ENCODE measurements at places on chromosomes 7 and 10.
A peak's percentile ranks its signal among the peaks of the same experiment; 100 is the strongest.

DNA sequence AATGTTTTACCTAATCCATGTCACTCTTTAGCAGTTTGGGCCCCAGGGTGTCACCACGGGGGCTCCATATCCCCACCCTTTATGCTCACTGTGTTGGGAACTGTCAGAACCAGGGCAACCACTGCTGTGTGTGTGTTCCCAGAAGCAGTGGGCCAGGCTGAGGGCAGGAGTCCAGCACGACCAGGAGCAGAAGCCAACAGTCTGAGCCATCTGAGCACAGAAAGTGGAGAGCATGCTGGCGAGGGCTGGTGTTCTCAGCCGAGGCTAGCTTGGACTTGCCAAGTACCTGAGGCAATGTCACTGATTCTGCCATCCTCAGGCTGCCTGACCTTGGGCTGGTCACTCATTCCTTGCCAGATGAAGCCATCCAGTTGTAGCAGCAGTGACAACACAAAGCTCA is 285.0 kb downstream of the BMPER start:
- DNase-seq: no peak

- DNase-seq: no peak
Measured at GRCh38 chr7:140190588-140190987, 13.8 kb upstream of the KDM7A start.

- no peak for DNase-seq
Measured at GRCh38 chr7:31476073-31476745, 37.7 kb upstream of the ITPRID1 start.

GRCh38 chr7:21013765-21014539 is 227.3 kb upstream of the SP8 start:
- DNase-seq: no peak

DNA sequence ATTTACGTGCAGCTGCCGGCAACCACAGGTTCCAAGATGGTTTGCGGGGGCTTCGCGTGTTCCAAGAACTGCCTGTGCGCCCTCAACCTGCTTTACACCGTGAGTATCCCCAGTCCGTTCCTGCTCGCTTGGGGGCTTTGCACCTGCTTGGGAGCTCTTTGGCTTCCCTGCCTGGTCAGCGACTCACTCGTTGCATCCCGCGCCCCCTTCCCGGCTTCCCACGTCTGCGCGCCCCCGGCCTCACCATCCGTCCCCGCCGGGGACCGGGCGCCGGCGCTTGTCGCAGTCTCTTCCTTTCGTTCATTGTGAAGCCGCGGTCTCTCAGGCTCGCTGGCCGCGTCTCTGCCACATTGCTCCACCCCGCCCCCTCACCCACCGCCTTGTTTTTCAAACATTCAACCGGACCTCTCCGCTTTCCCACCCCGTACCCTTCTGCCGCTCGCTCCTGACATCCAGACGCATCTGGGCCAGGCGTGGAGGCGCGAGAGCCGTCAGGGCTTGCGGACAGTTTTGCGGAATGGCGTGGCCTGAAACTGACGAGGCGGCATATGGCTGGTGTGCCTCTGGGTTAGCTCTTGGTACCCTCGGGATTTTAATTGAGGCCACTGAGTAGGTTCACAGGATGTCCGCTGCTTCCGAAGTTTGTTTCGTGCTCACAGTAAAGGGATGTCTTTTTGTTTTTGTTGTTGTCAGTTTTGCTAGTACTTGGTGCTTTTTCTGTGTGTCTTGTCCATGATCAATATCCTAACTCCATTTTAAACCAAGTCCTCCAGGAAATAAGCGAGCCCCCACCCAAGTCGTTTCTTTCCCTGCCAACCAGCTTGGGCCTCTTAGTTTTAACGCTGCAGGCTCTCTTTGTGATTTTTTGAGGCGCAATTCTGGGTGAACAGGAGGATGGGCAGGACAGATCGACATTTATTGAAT is 639 bp downstream of the TSPAN13 start:
- peak; percentile 89 for DNase-seq

GRCh38 chr10:530717-531116 is 158.8 kb downstream of the DIP2C start:
- DNase-seq: no peak

GRCh38 chr10:4708123-4708759 is 117.8 kb upstream of the AKR1E2 start:
- peak; percentile 50 for DNase-seq

GRCh38 chr7:93948106-93948505 is 26.6 kb downstream of the GNG11 start:
- DNase-seq: no peak

DNA sequence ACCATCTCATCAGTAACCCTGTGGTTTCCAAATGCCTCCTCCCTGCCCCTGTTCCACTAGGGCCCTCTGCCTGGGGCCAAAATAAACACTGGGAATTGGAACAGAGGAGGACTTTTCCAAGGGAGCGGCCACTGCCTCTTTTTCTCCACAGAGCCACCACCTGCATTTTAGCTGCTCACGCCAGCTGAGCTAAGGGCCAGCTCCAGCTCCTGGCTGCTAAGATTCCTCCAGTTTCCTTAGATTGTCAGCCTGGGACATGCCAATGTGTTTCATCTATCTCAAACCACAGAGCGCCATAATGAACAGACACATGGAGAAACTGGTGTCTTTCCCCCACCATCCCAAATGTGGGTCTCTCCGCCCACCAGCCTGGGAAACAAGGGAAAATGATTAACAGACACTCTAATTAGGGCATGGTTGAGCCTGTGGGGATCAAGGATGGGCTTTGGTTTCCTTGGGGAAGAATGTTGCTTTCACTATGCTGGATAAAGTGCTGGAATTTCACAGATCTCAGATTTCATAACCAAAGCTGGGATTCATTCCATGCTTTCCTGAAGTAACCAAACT is 52.2 kb downstream of the ASB13 start:
- DNase-seq: no peak

- DNase-seq: no peak
Measured at GRCh38 chr7:138515001-138515528, 55.0 kb downstream of the TRIM24 start.

DNA sequence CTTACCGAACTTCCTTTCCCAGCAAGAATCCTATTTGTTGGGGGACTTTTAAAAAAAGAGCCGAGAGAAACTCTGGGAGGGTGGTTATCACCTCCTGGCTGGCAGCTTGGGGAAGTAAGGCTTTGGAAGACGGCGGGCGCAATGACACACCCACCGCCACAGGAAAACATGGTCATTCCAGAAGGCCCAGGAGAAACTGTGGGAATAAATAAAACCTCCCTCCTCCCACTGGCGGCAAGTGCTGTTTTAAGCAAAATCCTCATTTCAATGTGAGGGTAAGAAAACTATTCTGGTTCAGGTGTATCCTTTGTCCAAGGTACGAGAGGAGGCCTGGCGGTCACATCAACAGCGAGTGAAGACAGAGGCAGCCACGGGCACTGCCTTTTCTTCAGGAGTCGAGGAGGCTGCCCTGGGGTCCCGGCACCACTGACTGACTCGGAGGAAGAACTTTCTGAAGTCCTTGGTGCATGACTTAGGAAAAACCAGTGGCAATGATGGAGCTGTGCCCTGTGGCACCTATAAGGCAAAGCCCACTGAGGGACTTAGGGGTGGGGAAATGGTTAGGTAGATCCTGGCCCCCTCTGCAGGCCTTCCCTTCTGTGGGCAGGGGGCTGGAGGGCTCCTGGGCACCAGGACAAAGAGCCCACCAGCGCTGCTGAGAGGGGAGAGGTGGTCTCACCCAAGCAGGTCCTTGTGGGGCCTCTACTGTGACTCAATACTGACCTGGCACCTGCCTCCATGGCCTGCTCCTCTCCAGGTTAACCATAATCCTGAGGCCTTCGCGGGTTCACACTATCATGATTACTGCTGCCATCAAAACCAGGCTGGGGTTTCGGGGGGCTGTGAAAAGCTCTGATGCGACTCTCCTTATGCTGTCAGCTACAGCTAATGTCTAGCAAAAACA is 21.4 kb downstream of the DNAJB12 start:
- DNase-seq: no peak

DNA sequence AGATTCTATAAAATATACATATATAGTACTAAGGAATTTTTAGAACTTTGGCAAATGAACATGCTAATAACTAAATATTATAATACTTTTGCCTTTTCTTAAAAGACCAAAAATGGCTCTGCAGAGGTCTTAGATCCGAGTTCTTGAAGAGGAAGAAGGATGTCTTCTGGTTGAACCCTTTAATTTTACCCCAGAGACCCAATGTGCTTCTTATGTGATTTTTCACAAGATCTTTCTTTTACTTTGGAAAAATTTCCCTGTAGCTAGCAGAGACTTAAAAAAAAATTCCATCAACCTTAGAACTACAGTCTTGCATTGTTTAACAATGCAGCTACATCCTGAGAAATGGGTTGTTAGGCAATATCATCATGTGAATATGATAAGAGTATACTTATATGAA is 663.2 kb downstream of the PARD3 start:
- no peak for DNase-seq

DNA sequence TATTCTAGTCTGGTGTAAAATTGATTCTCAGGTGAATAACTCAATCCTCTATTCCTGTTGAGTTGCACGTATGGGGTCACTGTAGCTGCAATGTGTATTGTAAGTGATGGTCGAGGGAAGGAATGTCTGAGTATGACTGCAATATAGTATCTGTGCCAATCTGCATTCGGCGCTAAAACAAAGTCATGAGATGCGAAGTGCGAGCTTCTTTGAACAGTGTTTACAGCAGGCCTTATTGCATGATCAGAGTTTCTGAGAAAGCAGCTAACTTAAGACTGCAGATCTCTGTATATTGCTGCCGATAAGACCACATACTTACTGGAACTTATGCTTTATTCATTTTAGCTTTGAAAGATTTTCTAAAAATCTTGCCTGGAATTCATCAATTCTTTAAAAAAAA is 341.7 kb upstream of the BMPER start:
- no peak for DNase-seq

DNA sequence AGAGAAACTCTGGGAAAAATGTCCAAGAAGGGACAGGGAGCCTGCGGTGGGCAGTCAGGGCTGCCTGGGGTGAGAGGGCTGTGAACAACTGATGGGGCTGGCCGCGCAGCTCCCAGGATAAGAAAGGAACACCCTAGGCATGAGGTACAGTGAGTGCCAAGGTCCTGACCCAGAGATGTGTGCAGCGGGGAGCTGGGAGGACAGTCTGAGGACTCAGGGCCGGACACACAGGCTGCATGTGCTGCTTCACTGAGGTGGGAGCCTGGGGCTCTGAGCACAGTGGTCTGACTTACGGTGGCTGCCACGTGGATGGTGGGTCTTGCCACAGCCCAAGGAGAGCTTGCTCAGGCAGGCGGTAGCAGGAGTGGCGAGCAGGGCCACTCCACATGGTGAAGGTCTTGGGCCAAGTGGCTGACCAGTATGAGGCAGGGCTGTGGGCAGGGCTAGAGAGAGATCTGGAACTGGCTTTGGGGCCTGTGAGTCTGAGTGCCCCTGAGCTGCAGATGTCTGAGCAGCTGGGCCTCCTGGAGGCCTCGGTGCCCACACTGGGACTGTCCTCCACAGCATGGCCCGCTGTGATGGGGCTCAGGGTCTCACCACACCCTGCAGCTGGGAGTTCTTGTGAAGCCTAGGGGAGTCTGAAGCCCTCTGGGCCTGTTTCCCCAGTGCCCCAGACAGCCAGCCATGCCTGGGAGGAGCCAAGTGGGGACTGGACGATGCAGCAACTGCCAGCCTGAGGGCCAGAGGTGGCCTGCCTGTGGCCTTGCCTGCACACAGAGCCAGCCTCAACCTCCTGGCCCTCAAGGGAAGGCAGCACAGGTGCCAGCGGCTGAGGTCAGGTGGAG is 60.3 kb downstream of the RASGEF1A start:
- DNase-seq: no peak

DNA sequence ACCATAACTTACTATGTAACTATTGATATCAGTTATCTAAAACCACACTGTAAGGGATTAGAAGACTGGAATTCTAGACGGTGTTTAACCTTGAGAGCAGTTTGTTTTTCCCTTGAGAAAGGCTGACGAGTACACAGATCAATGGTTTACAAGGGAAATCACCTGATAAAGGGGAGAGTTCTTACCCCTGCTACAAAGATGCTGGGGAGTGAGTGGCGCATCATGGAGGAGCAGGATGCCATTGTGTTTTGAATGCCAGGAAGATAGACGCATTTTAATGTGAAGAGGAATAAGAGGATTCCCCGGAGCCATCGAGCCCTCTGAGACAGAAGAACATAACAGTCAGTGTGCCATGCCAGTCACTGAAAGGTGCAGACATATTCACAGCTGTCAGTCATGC is 145.2 kb downstream of the PKD1L1 start:
- no peak for DNase-seq

DNA sequence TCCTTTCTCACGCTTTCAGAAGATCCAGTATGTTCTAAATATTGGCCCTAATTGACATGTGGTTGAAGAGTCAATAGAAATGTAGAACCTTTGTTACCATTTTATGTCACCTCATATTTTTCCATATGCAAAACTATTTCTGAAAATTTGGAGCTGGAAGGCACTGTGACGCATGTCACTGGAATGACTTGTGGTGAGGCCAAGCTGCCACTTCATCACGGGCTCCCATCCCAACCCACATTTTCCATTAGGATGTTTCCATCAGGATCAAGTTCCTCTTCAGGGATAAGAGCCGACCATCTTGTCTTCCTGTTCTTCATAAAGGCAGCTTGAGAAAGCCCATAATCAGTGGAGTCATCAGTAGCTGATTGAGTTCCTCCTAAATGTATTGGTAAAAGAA is 1241.7 kb downstream of the GATA3 start:
- DNase-seq: no peak

DNA sequence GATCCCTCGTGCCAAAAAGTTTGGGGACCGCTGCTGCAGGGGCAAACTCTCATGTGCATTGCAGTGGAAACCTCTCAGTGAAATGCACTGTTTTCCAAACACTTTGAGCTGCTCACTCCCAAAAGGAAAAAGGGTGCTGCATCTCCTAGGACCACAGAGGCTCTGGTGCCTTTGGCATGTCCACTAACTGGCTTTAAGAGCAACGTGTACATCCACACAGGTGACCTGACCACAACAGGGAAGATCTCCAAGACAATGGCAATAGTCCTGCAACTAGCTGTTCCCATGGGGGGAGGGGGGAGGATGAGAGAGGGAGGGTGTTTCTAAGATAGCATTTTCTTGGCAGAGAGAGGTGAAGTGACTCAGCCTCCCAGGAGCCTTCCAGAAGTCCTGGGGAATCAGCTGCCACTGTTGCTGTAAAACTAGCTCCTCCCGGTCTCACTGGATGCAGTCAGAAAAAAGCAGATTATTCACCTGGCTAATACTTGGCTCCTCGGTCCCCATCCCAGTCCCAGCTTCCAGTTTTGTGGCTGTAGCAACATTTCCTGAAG is 181.7 kb downstream of the HECW1 start:
- DNase-seq: no peak

DNA sequence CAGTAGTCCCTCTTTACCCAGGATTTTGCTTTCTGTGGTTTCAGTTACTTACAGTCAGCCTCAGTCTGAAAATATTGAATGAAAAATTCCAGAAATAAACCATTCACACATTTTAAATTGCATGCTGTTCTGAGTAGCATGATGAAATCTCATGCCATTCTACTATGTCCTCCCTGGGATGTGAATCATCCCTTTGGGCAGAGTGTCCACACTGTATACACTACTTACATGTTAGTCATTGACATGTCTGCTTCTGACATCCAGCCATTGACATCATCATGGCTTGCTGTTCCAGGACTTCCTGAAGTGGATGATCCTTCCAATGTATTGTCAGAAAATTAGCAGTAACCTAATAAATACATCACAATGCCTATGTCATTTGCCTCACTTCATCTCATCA is 34.6 kb upstream of the MALRD1 start:
- no peak for DNase-seq
